DMS153 (cell line): ENCODE measurements at places on chromosomes 6 and 20.

GRCh38 chr20:2899243-2899642 lies 26.0 kb downstream of the PTPRA start:
- no peak for DNase-seq

DNA sequence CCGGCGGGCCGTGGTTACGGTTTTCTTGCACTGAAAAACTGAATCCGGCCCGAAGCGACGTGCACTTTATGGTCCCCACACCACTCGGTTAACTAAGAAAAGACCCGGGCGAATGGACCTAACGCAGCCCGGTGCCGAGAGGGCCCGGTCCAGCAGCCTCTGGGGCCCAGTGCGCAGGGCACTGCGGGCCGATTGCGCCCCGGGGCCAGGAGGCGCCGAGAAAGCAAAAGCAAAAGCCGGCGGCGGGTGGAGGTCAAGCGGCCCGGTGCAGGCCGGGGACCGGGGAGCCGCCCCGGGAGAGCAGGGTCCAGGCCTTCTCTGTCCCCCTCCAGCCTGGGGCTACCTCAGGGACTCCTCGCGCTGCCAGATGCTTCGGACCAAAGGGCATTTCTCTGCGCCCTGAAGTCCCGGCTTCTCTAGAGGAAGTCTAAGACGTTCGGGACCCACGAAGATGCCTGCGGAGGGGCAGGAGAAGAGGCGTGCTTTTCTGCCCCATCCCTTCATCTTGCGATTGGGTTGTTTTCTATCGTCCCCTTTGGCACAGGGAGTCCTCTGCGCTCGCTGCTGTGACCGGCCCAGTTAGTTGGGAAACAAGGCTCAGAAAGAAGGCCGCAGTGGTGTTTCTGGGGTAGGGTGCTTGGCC lies 4.4 kb downstream of the FOXF2 start:
- DNase-seq, result no peak

GRCh38 chr20:44590980-44591778 lies 8.8 kb downstream of the PKIG start:
- no peak for DNase-seq

DNA sequence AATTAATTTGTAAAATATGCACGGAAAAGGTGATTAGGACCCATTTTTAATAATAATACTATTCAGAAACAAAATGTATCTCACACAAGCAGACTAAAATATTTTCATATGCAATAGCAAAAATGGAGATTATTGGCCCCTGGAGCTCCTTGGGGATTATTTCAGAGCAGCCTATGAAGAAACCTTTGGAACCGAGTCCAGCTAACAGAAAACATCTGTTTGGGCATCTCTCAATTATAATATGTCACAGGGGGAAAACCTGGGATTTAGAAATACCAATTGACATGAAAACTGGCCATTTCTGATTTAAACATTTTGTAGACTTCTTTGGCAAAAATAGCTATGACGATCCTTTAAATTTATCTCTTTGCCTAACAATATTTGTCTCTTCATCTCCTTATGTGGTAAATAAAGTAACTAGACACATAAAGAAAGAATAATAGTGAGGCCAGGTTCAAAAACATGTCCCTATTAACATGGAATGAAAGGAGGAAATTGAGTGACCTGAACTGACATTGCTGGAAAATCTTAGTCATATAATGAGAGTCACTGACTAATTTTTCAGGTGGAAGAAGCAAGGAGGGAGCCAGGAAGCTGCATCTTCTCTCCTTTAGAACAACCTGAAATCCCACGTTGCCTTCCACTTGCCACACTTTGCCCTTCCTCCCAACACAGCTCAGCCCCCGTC lies 199.0 kb downstream of the SOD2 start:
- no peak for DNase-seq

- DNase-seq, result peak; percentile 79
These were observed 17.7 kb downstream of the MYLIP start for GRCh38 chr6:16146527-16146955.

DNA sequence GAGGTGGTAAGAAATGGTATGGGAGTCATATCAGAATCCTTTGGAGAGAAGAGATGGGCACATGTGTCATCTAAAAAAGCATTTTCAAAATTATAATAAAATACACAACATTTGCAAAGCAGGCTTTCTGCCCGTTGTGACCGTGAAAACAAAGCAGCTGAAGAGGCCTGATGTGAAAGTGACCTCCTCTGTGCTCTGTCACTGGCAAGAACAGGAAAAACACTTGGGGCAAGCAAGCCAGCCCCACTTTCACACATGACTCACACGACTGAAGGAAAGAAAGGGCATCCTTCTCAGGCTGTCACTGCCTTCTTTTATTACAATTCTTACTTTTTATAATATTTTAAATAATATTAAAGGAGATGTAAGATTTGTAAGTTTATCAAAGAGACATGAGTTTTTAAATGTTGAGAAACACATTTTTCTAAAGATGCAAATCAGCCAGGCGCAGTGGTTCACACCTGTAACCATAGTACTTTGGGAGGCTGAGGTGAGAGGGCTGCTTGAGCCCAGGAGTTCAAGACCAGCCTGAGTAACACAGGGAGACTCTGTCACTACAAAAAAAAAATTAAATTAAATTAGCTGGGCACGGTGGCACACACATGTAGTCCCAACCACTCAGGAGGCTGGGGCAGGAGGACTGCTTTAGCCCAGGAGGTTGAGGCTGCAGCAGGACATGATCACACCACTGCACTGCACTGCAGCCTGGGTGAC lies 143.7 kb downstream of the BTBD9 start:
- DNase-seq, result no peak

- DNase-seq, result peak; percentile 45
These were observed 251.5 kb downstream of the SOX4 start for GRCh38 chr6:21845018-21845417.

- no peak for DNase-seq
These were observed 4.9 kb downstream of the PREP start for GRCh38 chr6:105397987-105398386.

GRCh38 chr20:37249304-37249703 lies 12.3 kb downstream of the GHRH start:
- no peak for DNase-seq

GRCh38 chr6:49676671-49677281 lies 36.6 kb downstream of the CRISP2 start:
- no peak for DNase-seq

DNA sequence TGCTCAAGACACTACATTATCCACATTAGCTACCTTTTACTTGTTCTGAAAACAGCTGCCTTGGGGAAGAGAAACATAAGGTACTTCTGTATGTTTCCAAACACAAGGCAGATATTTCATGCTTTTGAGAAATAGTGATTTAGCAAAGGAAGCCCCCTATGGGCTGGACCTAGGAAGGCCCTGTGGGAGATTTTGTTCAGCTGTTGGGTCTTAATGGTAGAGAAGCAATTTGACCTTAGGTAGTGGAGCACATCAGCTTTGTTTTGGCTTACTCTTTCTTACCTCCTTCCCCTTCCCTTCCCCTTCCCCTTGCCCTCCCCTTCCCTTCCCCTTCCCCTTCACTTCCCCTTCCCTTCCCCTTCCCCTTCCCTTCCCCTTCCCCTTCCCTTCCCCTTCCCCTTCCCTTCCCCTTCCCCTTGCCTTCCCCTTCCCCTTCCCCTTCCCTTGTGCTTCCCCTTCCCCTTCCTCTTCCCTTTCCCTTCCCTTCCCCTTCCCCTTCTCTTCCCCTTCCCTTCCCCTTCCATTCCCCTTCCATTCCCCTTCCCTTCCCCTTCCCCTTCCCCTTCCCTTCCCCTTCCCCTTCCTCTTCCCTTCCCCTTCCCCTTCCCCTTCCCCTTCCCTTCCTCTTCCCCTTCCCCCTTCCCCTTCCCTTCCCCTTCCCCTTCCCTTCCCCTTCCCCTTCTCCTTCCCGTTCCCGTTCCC lies 84.6 kb downstream of the ANKS1A start:
- DNase-seq, result no peak

DNA sequence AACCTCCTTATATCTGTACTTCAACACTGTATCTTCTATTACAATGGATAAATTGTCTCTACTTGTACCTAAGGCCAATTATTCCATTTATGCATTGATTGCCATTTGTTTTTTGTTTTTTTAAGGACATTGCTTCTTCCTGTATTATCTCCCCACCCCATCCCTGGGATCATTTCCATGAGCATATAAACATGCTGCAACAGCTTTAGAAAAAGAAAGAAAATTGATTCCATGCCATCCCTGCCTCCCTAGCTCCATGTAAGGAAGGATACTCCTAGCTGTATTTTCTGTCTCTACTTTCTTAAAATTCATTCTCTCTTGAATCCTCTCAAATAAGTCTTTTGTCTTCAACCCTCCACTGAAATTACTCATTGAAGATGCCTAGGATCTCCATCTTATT lies 101.8 kb upstream of the SIM1 start:
- DNase-seq, result no peak

- DNase-seq, result peak; percentile 52
These were observed 143.4 kb upstream of the MYLIP start for GRCh38 chr6:15985379-15985959.

GRCh38 chr6:39195792-39196385 lies 33.4 kb downstream of the KCNK5 start:
- DNase-seq, result no peak

DNA sequence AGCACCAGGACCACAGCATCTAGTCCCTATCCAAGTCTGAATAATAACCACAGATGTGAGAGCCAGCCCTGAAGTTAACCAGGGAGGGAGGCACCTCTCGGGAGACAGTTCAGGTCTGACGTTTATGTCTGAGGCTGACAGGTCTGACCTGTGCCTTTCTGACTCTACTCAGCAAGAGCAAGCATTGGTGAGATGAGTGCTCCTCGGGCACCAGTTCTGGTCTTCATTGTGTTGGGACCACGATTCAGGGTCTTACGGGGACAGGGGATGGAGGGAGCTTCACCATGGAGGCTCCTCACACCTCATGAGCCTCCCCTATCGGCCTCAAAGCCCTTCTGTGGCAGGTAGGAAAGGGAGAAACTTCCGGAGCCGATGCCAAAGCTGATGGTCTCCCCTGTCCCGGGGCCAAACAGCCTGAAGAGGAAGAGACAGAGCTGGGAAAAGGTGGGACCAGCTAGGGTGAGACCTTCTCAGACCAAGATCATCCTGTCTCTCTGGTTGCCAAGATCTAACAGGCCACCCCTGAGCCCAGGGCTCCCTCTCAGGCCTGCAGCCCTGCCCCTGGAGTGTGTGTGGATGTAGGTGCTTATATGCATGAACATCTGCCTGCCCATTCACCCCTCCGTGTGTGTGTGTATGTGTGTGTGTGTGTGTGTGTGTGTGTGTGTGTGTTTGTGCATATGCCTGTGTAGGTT lies 170.5 kb downstream of the VEGFA start:
- no peak for DNase-seq

- no peak for DNase-seq
These were observed 3.9 kb downstream of the NOL4L start for GRCh38 chr20:32580970-32581838.

DNA sequence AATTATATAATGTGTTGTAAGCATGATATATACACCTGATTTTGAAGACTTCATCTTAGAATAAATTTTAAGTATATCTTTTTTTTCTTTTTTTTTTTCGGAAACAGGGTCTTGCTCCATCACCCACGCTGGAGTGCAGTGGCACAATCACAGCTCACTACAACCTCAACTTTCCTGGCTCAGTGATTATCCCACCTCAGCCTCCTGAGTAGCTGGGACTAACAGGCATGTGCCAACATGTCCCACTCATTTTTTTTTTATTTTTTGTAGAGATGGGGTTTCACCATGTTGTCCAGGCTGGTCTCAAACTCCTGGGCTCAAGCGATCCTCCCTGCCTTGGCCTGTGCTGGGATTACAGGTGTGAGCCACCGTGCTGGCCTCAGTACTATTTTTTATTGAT lies 17.1 kb downstream of the VPS52 start:
- no peak for DNase-seq

GRCh38 chr6:39923394-39923793 lies 10.9 kb downstream of the MOCS1 start:
- DNase-seq, result no peak

DNA sequence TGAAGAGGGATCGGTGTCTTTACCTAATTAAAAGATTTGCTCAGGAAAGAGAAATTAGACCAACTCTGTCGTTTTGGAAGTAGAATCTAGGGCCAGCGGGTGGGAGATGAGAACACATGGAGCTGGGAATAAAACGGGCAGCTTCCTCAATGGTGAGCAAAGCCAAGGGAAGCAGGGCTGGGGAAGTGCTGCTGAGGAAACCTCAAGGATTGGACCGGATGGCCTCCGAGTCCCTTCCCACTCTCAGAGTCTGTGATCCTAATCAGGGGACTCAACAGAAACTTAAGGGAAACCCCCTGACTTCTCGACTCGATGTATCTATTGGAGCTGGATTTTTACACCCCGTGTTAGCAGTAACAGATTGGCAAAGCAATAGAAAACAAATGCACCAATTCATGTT lies 10.8 kb downstream of the GCNT2 start:
- no peak for DNase-seq

GRCh38 chr6:105056646-105057045 lies 99.7 kb downstream of the LIN28B start:
- DNase-seq, result no peak

DNA sequence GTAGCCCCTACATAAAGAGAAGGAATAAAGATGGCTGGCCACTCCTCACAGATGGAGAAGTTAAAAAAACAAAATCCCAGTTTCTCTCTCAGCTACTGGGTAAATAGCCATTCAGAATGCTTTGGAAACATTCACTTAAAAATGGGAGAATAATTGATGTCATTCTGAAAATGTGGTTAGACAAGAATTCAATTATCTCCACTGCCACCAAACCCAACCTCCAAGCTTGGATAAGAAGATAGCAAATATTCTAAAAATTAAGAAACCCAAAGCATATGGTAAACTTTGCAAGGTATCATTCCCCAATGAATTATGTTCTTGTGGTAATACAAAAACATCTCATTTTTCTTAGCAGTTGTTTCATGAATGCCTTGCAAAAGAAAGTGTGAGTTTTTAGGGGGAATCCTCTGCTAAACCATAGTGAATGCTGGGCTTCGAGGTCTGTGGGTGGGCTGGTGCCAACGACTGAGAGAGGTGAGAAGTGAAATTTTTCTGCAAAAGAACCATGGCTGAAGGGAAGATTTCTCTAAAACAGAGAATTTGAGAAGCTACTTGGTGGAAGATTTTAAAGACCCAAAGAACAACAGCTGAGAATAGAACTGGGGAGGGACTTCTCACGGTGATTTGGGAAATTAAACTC lies 497.9 kb upstream of the JARID2 start:
- no peak for DNase-seq

DNA sequence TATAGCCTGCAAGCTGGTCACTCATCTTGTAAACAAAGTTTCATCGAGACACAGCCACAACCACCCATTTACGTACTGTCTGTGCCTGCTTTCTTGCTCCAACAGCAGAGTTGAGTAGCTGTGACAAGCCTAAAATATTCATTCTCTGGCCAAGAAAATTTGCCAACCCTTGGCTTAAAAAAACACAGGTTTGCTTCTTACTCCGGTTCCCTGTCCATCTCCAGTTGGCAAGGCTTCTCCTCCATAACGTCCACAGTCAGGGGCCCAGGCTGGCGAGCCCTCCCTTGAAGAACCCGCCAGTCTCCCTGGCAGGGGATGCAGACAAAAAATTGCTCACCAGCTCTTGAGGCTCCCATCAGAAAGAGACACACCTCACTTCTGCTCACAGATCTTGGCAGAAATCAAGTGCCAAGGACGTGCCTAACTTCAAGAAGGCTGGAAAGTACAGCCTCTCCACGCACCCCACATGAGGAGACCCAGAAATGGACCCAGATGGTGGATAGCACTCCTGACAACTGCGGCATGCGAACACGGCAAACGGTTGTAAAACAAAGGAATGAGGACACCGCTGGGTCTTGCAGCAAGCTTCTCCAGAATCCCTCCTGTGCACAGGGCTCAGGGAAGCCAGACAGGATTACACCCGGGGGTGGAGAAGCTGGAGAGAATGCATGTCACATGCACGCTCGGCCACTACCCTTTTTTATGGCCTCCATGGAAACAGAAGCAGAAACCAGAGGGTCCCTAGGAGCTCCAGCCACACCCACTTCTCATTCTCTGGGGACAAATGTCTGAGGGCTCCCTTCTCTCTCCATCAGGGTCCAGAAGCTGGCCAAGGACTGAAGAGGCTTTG lies 59.8 kb upstream of the SIRPA start:
- DNase-seq, result no peak
